ENCODE measurements at places on chromosomes 7 and 10. TPM values are rescaled to one million over a fixed set of nuclear protein-coding genes. Genes with fewer than 3 reads are reported as not detected.

SLIT1 gene
- total RNA-seq = 0.33 TPM

OLAH gene
- total RNA-seq = 1.9 TPM

DNA sequence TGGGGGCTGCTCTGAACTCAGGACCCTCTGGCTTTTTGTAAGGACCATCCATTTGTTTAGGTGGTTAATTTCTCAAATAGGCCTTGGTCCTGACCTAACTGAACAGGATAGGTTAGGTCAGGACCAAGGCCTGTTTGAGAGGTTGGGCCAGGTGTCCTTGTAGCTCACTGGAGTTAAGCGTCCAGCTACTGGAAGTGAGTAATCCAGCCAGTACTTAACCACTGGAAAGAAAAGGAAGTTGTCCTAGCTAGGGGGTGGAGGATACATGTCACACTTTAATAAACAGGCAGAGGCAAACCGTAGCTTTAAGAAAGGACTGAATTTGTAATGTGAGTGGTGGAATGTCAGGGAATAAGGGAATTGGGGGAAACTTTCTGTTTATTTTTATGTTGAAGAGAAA is 96.0 kb downstream of the GPR85 start:
- DNase-seq = no peak

DNA sequence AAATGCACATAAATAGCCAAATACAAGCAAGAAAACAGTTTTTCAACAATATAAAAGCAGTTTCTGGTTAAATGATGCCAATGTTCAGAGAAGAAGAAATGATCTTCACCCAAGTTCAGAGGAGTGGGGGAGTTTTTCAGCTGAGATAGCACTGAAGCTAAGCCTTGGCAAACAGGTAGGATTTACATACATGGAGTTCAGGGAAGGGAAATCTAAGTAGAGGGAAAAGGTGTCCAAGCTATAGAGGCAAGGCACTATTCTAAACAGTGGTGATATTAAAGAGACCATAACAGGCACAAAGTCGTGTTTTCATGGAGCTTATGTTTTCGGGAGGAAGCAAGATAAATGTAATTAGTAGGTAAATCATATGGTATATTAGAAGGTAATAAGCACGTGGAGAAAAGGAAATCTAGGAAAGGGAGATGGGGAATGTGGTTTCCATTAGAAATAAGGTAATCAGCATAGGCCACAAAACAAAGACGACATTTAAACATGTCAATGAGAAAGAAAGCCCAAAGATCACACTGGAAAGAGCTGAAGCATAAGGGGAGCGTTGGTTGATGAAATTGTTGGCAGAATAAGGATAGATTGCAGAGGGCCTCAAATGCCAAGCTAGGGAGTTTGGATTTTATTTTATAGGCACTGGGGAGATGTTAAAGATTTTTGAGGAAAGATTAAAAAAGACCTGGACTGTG is 704.3 kb downstream of the MAGI2 start:
- no peak for DNase-seq

DNA sequence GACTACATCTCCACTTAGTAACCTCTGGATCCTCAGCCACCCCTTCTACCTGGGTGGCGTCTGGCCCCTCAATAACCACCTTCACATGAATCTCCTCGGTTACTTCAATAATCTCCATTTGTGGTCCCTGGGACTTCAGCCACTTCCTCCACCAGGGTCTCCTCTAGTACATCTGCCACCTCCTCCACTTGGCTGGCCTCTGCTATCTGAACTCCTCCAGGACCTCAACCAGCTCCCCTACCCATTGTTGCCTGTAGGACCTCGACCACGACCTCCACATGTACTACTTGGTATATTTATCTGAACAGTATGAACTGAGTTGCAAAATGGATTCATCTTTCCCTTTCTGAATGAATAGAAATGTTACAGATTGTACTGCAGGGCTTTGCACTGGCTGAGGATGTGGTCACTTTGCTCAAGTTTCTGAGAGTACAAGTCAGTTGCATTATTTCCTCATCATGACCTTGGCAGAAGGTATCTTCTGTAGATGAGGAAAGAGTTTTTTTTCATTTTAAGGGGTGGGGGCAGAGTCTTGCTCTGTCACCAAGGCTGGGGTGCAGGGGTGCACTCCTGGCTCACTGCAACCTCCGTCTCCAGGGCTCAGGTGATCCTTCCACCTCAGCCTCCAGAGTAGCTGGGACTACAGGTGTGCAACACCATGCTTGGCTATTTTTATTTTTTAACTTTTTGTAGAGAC is 36.0 kb downstream of the MAT1A start:
- no peak for DNase-seq

DNA sequence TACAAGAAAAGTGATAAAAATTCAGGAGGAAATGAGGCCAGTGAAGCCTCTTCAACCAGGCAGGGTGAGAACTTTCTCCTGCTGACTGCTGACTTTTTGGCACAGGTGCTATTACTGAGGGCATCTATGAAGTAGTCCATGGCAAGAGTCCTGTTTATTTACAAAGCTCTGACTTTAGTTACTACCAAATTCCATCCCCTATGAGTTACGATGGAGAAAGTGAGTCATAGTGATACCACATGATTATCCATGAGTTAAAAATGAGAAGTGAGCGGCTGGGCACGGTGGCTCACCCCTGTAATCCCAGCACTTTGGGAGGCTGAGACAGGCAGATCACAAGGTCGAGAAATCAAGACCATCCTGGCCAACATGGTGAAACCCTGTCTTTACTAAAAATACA is 19.9 kb downstream of the CCDC3 start:
- DNase-seq = no peak

- DNase-seq = no peak
These were observed 242.6 kb downstream of the MAD1L1 start for GRCh38 chr7:1990001-1990670.

Measured in posterior vena cava (tissue), 2 donors.